ENCODE measurements at places on chromosomes 2 and 18. TPM values are rescaled to one million over a fixed set of nuclear protein-coding genes. Genes with fewer than 3 reads are reported as not detected.

DNA sequence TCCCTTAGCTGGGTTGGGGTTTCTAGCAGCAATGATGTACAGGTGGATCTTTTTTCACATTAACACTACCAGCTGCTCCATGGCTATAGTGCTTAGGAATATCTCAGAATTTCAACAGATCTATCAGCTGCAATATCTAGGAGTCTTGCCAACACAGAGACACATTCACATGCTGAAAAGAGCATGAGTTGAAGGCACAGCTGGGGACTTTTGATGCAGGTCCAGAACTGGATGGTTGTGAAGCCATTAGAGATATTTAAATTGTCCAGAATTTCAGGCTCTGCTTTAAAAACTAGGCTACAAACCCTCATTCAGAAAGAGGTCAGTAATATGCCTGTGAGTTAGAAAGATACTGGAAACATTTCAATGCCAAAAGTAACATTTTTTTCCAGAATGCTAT, 122.2 kb upstream of the CCDC195 start:
- no peak for DNase-seq
- H3K36me3 ChIP-seq, result no peaks in the 10 kb centered on the region
- no peaks in the 10 kb centered on the region for H3K27me3 ChIP-seq
- no peak overlapping the region for H3K4me3 ChIP-seq

The ACVR1C gene
- 1.2 TPM for total RNA-seq

DNA sequence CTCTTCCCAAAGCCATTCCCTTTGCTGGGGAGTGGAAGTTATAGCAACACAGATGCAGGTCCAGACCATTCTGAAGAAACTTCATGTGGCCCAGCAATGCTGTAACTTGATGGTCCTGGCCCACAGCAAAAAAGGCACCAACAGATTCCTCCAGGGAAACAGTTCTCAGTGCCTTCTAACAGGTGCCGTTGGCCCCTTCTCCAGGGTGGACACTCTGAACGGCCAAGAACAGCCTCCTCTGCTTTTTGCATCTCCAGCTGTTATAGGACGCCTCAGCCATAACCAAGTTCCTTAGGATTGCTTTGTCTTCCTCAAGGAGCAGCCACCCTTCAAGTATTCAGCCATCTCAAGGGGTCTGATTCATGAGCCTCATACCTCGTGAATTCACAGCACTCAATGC, 38.0 kb downstream of the MARCO start:
- no peaks in the 10 kb centered on the region for H3K4me1 ChIP-seq
- H3K36me3 ChIP-seq, result no peaks in the 10 kb centered on the region
- H3K4me3 ChIP-seq, result no peak overlapping the region
- no peak for DNase-seq

DNA sequence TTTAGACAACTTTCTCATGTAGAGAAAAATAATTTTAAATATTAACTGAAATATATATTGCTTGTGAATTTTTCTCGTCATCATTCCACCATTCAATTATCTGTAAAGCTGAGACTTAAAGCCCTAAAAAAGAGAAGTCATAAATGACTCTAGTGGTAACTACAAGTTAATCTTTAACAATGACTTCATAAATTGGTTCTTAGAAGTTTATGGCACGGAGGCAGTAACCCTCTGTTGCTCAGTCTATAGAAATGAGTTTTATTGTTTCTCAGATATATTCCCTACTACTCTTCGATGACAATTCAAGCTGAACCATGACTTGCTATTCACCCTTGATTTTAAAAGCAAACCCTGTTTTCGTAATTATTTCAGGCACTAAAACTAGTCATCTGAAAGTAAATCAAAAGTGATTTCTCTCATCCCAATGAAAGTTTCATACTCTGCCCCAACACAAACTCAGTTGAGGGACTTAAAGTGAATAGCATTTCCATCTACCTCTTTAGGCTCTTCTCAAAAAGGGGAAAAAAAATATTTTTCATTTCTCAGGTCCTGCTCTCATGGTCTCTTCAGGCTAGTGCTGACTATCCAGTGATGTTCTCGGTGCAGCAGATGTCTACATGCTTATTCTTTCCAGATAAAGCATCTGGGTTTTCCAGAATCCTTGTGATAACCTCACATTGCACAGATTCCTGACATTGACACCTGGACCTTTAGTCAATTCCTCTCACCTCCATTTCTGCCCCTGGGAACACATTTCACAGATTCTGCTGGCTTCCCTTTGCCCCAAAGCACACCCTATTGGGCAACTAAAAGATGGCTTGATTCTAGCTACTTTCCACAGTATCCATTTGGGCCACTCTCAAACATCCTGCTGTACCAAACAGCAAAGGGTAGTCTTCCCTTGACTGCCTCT, 207.8 kb upstream of the LRATD1 start:
- no peak for DNase-seq
- no peaks in the 10 kb centered on the region for H3K36me3 ChIP-seq
- no peak overlapping the region for H3K4me3 ChIP-seq
- no peaks in the 10 kb centered on the region for H3K4me1 ChIP-seq

The MAP3K19 gene
- not detected for total RNA-seq

DNA sequence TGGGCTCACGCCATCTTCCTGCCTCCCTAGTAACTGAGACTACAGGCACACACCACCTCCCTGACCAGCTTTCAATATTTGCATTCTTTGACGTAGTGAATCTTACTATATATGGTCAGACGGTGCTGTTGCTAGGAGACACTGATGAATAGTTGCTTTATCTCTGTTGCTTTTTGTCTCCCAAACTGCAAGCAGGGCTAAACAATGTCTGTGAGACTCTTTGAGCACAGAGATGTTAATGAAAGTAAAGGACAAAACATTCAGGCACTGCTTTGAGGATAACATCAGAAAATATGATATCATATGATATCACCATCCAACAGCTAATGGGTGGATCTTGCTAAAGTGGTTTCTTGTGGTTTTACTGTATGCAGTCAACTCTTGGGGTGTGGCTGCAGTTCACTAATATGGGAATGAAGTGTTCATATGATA, 43.0 kb downstream of the EMILIN2 start:
- H3K4me1 ChIP-seq, result peaks cover 6% of the 10 kb centered on the region
- DNase-seq, result no peak
- no peaks in the 10 kb centered on the region for H3K36me3 ChIP-seq
- no peak overlapping the region for H3K27ac ChIP-seq

The GLB1L gene
- total RNA-seq, result 6.6 TPM

GRCh38 chr2:157790780-157791179, 85.3 kb downstream of the ACVR1 start:
- H3K4me3 ChIP-seq, result no peak overlapping the region
- H3K36me3 ChIP-seq, result no peaks in the 10 kb centered on the region
- no peak overlapping the region for H3K27ac ChIP-seq
- H3K27me3 ChIP-seq, result no peaks in the 10 kb centered on the region

The ESCO1 gene
- 19.6 TPM for total RNA-seq

DNA sequence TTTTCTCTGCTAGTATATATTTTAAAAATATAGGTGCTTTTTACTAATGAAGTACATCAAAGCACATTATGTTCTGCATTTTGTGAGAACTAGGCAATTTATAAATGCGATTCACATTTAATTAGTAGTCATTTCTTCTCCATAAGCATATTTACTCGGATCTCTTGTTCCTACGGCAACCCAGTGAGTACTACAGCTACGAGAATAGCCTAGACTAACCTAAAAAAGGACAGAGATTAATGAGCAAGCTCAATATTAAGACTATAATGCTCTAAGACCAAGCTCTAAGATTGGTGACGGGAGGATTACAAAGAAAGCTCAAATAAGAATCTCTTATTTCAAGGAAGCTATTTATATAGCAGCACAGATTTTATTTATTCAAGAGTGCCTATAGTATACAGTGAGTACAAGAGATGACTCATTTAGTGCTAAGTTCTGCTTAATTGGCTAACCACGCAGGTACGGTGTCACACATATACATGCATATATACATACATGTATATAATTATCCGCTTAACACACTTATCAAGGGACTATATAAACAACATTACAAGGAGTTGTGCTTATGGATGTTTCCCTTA, 364.7 kb downstream of the GPD2 start:
- DNase-seq, result no peak
- H3K27me3 ChIP-seq, result no peaks in the 10 kb centered on the region
- no peaks in the 10 kb centered on the region for H3K4me1 ChIP-seq
- H3K4me3 ChIP-seq, result no peak overlapping the region

DNA sequence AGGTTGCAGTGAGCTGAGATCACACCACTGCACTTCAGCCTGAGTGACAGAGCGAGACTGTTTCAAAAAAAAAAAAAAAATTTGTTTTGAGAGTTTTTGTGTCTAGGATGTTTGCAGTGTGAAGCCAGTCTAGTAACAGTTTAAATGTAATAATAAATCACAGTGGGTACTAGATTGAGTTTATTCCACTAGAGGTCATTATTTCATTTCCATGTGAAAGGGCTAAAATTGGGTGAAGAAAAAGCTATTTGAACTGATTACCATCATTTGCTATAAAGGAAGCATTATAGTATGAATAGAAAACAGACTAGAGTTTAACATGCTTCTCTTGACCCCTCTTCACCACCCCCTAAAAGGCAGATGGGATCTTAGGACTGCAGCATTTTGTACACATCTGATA, 20.3 kb downstream of the SNRPD1 start:
- no peaks in the 10 kb centered on the region for H3K27me3 ChIP-seq
- H3K27ac ChIP-seq, result no peak overlapping the region
- no peak for DNase-seq
- no peak overlapping the region for H3K4me3 ChIP-seq

The ATP6V1B1 gene
- 0.74 TPM for total RNA-seq

The GLI2 gene
- total RNA-seq, result 3.4 TPM

- no peak for DNase-seq
- no peak overlapping the region for H3K27ac ChIP-seq
- H3K27me3 ChIP-seq, result no peaks in the 10 kb centered on the region
- H3K4me1 ChIP-seq, result no peaks in the 10 kb centered on the region
These were observed 27.8 kb upstream of the CXXC1 start for GRCh38 chr18:50315100-50315871.

- H3K27me3 ChIP-seq, result no peaks in the 10 kb centered on the region
- H3K27ac ChIP-seq, result no peak overlapping the region
- no peaks in the 10 kb centered on the region for H3K36me3 ChIP-seq
- H3K4me1 ChIP-seq, result no peaks in the 10 kb centered on the region
- no peak overlapping the region for H3K4me3 ChIP-seq
These were observed 458.8 kb downstream of the PIK3C3 start for GRCh38 chr18:42413870-42414269.

The GBX2 gene
- 5.9 TPM for total RNA-seq

DNA sequence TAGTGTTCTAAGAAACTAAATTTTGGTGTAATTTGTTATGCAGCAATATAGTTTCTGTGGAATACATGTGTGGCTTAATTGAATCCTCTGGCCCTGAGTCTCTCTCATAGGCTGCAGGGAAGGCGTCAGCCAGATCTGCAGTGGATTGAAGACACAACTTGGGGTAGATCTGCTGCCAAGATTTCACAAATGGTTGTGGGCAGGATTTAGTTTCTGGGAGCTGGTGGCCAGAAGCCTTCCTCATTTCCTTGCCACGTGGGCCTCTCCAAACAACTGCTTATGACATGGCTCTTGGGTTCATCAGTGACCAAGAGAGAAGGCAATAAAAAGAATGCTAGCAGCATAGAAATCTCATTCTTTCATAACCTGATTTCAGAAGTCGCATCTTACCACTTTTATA, 28.2 kb downstream of the CCDC102B start:
- H3K27ac ChIP-seq, result no peak overlapping the region
- H3K27me3 ChIP-seq, result no peaks in the 10 kb centered on the region
- H3K36me3 ChIP-seq, result no peaks in the 10 kb centered on the region
- DNase-seq, result no peak
- no peaks in the 10 kb centered on the region for H3K4me1 ChIP-seq

The COL3A1 gene
- 1.0 TPM for total RNA-seq

- H3K4me1 ChIP-seq, result no peaks in the 10 kb centered on the region
- H3K27me3 ChIP-seq, result peaks cover 40% of the 10 kb centered on the region
- no peak for DNase-seq
- H3K36me3 ChIP-seq, result no peaks in the 10 kb centered on the region
These were observed 1.8 kb downstream of the ZEB2 start for GRCh38 chr2:144517866-144518747.

- no peaks in the 10 kb centered on the region for H3K4me1 ChIP-seq
- DNase-seq, result no peak
- H3K36me3 ChIP-seq, result no peaks in the 10 kb centered on the region
- 0 out of 2 replicates have a peak, but pooled peaks cover 6% of the 10 kb centered on the region for H3K27me3 ChIP-seq
These were observed 460.7 kb upstream of the MEIS1 start for GRCh38 chr2:65974067-65974723.

- peaks cover 10% of the 10 kb centered on the region for H3K4me1 ChIP-seq
- H3K27ac ChIP-seq, result no peak overlapping the region
- no peaks in the 10 kb centered on the region for H3K36me3 ChIP-seq
- DNase-seq, result no peak
- H3K4me3 ChIP-seq, result no peak overlapping the region
These were observed 90.5 kb downstream of the HNRNPLL start for GRCh38 chr2:38512211-38512610.

The GPR35 gene
- 4.2 TPM for total RNA-seq

The CRACDL gene
- total RNA-seq, result 1.1 TPM

GRCh38 chr18:74742573-74743243, 145.0 kb downstream of the ZNF407 start:
- H3K4me3 ChIP-seq, result no peak overlapping the region
- no peak overlapping the region for H3K27ac ChIP-seq
- H3K27me3 ChIP-seq, result no peaks in the 10 kb centered on the region

The NETO1 gene
- not detected for total RNA-seq

DNA sequence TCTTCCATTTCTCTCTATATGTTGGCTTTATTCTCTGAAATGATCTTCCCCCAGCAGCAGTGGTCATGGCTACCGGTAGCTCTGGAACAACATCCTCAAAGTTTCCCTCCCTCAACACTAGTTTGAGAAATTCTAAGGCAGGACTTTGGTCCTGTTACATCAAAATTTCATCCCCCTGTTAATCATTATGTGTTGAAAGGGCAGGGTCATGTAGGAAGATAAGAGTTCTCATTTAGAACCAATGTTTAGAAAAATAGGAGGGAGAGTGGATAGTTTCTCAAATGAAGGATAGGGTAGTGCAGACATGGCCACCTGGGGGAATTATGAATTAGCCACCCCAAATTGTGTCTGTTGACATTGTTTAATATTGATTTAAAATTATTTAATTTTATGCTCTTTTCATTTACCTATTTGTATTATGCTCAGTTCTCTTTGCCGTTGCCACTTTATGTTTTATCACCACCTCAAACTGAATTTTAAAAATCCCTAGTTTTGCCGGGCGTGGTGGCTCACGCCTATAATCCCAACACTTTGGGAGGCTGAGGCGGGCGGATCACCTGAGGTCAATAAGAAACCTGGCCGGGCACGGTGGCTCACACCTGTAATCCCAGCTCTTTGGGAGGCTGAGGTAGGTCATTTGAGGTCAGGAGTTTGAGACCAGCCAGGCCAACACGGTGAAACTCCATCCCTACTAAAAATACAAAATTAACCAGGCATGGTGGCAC, 22.3 kb downstream of the EML4 start:
- peaks cover 19% of the 10 kb centered on the region for H3K4me1 ChIP-seq
- DNase-seq, result no peak
- H3K36me3 ChIP-seq, result no peaks in the 10 kb centered on the region
- no peaks in the 10 kb centered on the region for H3K27me3 ChIP-seq
- H3K27ac ChIP-seq, result no peak overlapping the region

GRCh38 chr18:48776641-48777025, 174.1 kb downstream of the SMAD7 start:
- H3K4me1 ChIP-seq, result peaks cover 5% of the 10 kb centered on the region
- H3K36me3 ChIP-seq, result no peaks in the 10 kb centered on the region
- DNase-seq, result no peak
- H3K27me3 ChIP-seq, result no peaks in the 10 kb centered on the region

GRCh38 chr2:232137356-232138147, 176.0 kb downstream of the DIS3L2 start:
- no peak for DNase-seq
- no peaks in the 10 kb centered on the region for H3K36me3 ChIP-seq
- no peaks in the 10 kb centered on the region for H3K4me1 ChIP-seq
- H3K27me3 ChIP-seq, result no peaks in the 10 kb centered on the region

Measured in HCT116 (cell line).